ENCODE measurements at places on chromosomes 5 and 9.

- H3K36me3 ChIP-seq, result peaks cover 18% of the 10 kb centered on the region
- peak overlapping the region; percentile 95 for H3K27ac ChIP-seq
- H3K4me1 ChIP-seq, result peaks cover 88% of the 10 kb centered on the region
- no peaks in the 10 kb centered on the region for H3K27me3 ChIP-seq
- peak overlapping the region; percentile 72 for H3K4me3 ChIP-seq
These were observed 10.2 kb downstream of the TNFAIP8 start for GRCh38 chr5:119365847-119366539.

- H3K27me3 ChIP-seq, result no peaks in the 10 kb centered on the region
- no peak overlapping the region for H3K4me3 ChIP-seq
- no peak overlapping the region for H3K27ac ChIP-seq
- DNase-seq, result no peak
- H3K4me1 ChIP-seq, result no peaks in the 10 kb centered on the region
These were observed 167.4 kb downstream of the ZDHHC21 start for GRCh38 chr9:14525856-14526255.

DNA sequence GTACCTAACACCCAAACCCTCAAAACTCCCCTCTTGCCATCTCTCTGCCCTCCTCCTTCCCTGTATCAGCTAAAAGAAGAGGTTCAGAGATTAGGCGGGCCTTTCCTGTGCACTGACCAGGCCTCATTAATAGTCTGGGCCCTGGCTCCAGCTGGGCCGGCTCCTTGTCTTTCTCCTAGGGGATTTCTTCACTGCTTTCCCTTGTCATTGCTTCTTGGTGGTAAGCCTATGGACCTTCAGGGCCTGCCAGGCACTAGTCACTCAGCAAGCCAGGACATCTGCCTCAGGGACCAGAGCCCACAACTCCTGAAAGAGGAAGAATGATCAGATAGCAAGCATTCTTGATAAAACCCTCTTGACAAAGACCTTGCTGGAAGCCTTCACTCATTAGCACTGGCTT lies 50.9 kb downstream of the MRRF start:
- no peak overlapping the region for H3K4me3 ChIP-seq
- H3K27ac ChIP-seq, result peak overlapping the region; percentile 4
- no peaks in the 10 kb centered on the region for H3K27me3 ChIP-seq
- H3K36me3 ChIP-seq, result peaks cover 14% of the 10 kb centered on the region

- no peak overlapping the region for H3K4me3 ChIP-seq
- DNase-seq, result no peak
- H3K4me1 ChIP-seq, result no peaks in the 10 kb centered on the region
- no peaks in the 10 kb centered on the region for H3K36me3 ChIP-seq
These were observed 339.9 kb downstream of the ADGRV1 start for GRCh38 chr5:90898326-90899013.

DNA sequence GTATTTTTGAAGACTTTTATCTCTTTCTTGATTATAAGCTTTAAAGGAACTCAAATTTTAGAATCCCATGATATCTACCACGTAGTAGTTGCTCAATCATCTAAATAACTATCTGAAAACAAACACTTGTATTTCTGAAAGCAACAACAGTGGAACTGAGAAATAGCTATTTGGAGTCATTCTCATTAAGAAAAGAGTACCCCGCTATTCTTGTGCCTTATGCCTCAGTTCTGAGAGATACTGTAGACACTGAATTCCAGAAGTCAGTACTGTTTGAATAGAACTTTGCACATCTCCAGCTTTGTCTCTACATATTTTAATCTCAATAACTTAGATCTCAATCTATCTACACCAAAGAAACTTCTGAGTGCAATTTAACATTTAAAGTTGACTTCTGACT lies 11.4 kb downstream of the CHD1 start:
- peaks cover 76% of the 10 kb centered on the region for H3K36me3 ChIP-seq
- DNase-seq, result no peak
- H3K4me1 ChIP-seq, result peaks cover 66% of the 10 kb centered on the region
- peak overlapping the region; percentile 40 for H3K4me3 ChIP-seq

DNA sequence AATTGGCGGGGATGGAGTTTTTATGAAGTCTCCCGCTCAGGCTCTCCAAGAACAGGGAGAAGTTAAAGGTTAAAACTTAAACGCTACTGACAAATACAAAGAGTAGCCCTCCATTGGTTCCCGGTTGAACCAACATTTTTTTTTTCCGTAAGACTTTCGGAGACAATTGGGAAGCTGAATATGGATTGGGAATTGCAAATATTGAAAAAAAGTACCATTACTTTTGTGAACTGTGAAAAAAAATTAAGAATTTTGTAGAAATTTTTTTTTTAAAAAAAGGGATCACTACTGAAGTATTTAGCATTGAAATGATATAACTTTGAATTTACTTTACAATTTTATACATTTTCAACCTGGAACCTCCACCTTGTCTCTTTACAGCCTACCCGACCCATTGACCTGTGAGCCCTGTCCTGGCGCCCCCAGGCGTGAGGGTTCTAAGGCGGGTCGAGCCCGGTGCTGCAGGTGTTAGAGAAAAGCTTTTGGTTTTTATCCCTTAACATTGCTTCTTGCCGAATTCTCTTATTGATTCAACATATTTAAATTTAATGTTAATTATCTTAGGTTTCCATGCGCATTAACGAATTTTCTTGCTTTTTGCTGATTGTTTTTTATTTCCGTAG lies 448 bp upstream of the ZNF782 start:
- DNase-seq, result no peak
- H3K36me3 ChIP-seq, result peaks cover 4% of the 10 kb centered on the region
- H3K27me3 ChIP-seq, result no peaks in the 10 kb centered on the region
- H3K4me1 ChIP-seq, result peaks cover 25% of the 10 kb centered on the region

GRCh38 chr9:108521063-108521590 lies 334.7 kb downstream of the ACTL7B start:
- H3K27ac ChIP-seq, result no peak overlapping the region
- no peaks in the 10 kb centered on the region for H3K36me3 ChIP-seq
- DNase-seq, result no peak
- no peaks in the 10 kb centered on the region for H3K27me3 ChIP-seq
- H3K4me3 ChIP-seq, result no peak overlapping the region
